ENCODE measurements at places on chromosomes 1 and 21. TPM values are rescaled to one million over a fixed set of nuclear protein-coding genes. Genes with fewer than 3 reads are reported as not detected.

Gene TLCD4
- 0.51 TPM for total RNA-seq

Gene SPRR2G
- total RNA-seq, result not detected

Gene MTMR11
- 11.2 TPM for total RNA-seq

Gene PPM1J
- total RNA-seq, result 1.7 TPM

Gene MX1
- total RNA-seq, result 4.3 TPM

DNA sequence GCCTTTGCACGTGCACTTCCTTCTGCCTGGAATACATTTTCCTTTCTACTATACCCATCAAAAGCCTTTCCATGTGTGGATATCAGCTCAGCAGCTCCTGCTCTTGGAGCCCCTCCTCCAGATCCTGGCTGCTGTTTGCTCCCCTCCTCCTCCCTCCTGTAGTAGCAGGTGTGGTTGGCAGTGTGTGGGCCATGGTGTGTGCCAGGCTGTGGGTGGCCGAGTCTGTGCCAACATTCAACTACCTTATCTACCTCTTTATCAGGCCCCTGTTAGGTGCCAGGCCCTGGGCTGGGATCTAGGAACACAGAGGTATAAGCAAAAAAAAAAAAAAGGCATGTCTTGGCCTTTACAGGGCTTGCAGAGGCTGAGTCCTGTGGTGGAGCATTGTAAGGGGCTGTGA is 180.6 kb upstream of the JUN start:
- no peak for DNase-seq

DNA sequence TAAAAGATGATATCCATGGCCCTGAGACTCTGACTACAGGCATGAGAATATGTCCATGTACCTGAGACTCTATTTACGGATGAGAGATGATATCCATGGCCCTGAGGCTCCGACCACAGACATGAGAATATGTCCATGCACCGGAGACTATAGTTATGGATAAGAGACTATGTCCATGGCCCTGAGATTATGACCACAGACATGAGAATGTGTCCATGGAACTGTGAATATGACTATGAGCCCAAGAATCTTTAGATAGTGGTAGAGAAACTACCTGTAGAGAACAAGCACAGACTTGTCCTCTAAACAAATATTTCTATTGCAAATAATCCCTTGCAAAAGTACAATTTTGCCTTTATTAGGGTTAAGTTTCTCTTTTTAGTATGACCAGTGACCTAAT is 263.2 kb downstream of the PCP4 start:
- DNase-seq, result no peak

- no peak for DNase-seq
These were observed 70.2 kb downstream of the ESRRG start for GRCh38 chr1:216653001-216653400.

- no peak for DNase-seq
These were observed 50.3 kb downstream of the PCSK9 start for GRCh38 chr1:55089683-55090082.

DNA sequence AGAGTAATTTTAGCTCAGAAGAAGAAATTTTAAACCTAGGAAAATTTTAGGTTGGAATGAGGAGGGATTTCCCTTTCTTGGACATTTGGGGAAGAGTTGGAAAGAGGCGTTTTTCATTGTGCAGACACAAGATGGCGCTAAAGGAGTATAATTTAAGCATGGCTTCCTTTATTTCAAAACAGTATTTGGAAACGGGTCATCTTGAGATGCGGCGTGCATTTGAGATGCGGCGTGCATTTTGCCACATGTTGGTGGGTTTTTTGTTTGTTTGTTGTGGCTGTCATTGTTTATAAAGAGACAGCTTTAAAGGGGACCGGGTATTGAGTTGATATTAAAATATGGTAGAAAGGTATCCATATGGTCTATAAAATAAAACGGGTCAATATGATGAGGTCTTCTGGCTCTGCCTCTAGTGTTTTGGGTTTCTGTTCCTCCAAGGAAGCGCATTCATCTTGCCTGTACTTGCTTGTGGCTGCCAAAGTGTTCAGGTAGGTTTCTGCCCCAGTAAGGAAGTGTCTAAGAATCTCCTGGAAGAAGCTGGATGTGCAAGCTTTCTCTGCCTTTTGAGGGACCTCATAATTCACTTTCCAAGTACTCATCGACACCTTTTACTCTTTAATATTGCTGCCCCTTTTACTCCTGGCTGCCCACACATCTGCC is 210.3 kb downstream of the SLC35F3 start:
- peak; percentile 49 for DNase-seq

DNA sequence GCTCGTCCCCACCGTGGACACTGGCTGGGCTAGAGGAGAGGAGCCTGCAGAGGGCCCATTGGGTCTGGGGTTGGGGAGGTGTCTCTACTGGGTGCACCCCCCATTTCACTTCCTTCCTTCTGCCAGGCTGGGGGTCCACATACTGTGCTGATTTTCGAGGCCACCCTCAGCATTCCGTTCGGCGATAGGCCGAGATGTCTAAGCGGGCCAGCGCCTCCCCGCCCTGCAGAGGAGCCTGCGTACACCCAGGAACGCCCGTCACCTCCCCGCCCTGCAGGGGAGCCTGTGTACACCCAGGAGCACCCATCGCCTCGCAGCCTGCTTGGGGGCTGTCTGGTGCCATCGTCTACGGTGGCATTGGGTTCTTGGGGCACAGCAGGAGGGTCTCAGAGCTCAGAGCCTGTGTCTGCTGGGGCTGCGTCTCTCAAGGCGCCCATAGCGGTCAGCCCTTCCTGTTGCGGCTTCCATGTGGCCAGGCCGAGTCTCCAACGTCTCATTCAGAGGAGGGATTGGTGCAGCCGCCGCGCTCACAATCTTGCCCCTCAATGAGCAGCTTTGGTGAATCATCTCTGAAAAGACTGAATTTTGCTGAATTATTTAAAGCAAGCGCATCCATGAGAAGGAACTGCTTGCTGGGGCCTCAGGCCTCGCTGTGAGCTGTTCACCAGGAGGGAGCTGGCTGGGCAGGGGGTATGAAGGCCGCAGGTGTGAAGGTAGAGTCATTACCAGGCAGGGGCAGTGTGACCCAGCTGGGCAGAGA is 30.7 kb upstream of the AGPAT3 start:
- DNase-seq, result no peak

GRCh38 chr1:119784191-119784781 is 15.6 kb upstream of the HMGCS2 start:
- DNase-seq, result no peak

DNA sequence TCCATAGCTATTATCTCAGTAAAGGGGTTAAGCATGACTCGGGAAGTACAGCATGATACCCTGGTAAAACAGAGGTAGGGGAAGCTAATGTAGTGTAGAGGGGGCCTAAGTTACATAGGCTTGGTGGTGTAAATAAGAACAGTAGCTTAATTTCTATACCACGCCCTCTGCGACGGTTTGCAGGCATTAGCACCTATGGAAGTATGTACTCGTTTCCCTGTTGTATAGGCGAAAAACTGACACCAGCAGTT is 470 bp upstream of the NAXE start:
- DNase-seq, result no peak

GRCh38 chr1:47238935-47239592 is 7.0 kb upstream of the TAL1 start:
- DNase-seq, result no peak

DNA sequence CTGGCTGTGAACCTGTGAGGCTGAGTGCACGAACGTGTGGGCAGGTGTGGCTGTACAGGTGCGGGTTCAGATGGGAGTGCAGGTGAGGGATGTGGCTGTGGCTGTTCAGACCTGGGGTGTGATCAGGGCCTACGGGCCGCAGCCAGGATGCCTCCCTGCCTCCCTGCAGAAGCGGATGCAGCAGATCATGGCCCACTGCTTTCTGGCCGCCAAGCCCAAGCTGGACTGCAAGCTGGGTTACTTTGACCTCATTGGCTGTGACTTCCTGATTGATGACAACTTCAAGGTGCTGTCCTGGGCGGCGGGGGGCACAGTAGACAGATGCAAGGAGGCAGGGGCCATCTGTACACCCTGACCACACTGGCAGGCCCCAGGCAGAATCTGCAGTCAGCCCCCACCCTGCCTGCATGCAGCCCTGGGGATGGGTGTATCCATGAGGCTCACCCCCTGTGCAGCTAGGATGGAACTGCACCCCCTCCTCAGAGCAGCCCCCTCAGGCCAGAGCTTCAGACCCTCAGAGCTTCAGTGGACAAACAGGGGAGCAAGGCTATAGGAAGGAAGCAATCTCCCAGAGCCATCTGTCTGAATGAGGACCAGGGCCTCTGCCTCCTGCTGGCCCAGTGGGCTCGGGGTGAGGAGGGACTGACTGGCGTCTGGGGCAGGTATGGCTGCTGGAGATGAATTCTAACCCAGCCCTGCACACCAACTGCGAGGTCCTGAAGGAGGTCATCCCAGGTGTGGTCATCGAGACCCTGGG is 9.8 kb downstream of the TNFRSF18 start:
- no peak for DNase-seq

GRCh38 chr1:213256438-213257087 is 205.5 kb downstream of the RPS6KC1 start:
- no peak for DNase-seq

- DNase-seq, result no peak
These were observed 90.8 kb downstream of the TBX19 start for GRCh38 chr1:168371477-168371876.

DNA sequence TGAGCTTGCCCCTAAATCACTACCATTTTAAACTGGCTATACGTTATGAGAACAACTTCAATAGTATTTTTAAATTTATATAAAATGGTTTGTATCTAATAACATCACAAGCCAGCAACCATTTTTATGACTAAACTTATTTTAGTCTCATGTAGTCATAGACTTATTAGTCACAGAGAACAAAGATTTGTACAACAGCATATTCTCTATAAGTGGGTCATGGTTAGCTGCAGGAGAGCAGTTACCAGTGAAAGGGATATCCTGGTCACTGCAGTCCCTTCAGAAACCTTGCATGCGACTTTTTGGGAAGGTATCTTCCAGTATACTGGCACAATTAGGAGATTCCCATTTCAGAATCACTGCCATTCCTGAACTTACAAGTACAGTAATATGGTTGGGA is 90.0 kb downstream of the HFM1 start:
- no peak for DNase-seq

All from endothelial cell of umbilical vein (primary cell).